ENCODE measurements at places on chromosomes 4 and X. TPM values are rescaled to one million over a fixed set of nuclear protein-coding genes. Genes with fewer than 3 reads are reported as not detected.

SRPK3 gene
- total RNA-seq: 0.51 TPM

DNA sequence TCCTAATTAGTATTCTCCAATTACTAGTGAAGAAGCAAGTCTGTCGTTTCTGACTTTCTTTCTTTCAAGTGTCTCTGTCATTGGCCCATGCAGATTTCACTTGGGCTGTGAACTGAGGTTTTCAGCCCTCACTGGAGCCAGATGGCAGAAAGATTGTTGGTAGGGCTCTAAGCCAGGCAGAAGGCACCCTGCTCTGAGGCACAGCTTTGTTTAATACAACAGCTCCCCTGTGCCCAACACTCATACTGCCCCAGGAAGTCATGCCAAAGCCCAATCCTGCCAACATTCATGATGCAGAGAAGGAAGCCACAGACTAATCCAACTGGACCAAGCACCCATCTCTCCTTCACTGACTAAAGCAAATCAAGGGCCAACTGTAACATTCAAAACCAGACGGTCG is 117.1 kb upstream of the FRG1 start:
- H3K36me3 ChIP-seq: no peaks in the 10 kb centered on the region
- no peak overlapping the region for H3K4me3 ChIP-seq
- no peak for DNase-seq
- no peaks in the 10 kb centered on the region for H3K4me1 ChIP-seq
- H3K27ac ChIP-seq: no peak overlapping the region

DNA sequence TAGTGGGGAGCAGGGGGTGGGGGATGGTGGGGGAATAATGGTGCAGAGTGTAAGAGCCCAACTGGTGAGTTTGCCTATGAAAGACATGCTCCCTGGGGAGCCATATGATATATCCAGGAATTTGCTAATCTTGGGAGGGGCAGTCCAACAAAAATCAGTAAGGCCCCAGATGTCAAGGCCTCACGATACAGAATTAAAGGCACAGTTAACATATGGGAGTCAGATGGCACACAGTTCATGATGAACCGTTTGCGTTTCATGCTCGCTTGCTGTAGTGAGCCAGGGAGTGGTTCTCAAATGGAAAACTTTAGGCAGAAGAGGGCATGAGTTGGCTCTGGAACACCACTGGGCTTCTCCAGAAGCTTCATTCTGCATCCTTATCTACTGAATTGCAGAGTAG is 33.9 kb upstream of the VCX2 start:
- no peak for DNase-seq
- H3K4me3 ChIP-seq: no peak overlapping the region
- no peaks in the 10 kb centered on the region for H3K27me3 ChIP-seq
- H3K4me1 ChIP-seq: no peaks in the 10 kb centered on the region
- H3K27ac ChIP-seq: no peak overlapping the region

DNA sequence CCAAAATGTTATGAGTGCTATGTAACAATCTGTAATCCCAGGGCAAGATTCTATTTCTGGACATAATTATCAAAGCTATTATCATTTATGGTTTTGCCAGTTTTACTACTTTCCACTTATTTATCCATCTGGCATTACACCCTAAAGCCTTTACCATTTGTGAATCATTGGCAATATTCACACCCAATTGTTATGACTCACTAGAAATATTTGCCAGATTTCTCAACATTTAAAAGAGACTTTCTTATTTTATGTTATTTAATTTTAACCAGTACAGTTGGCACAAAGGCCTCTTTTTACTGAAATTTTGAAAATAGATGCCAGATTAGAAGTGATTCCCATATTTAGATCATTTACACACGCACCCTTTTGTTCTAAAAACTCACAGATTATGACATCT is 242.7 kb upstream of the WDFY3 start:
- no peak overlapping the region for H3K27ac ChIP-seq
- H3K27me3 ChIP-seq: peaks cover 2% of the 10 kb centered on the region
- no peak overlapping the region for H3K4me3 ChIP-seq
- DNase-seq: no peak
- H3K4me1 ChIP-seq: no peaks in the 10 kb centered on the region
- H3K36me3 ChIP-seq: no peaks in the 10 kb centered on the region

- H3K4me3 ChIP-seq: no peak overlapping the region
- H3K4me1 ChIP-seq: peaks cover 14% of the 10 kb centered on the region
- no peaks in the 10 kb centered on the region for H3K27me3 ChIP-seq
- H3K36me3 ChIP-seq: no peaks in the 10 kb centered on the region
- H3K27ac ChIP-seq: no peak overlapping the region
Measured at GRCh38 chr4:146458594-146458993, 63.1 kb downstream of the SLC10A7 start.

GRCh38 chr4:102823897-102824296 is 3.5 kb downstream of the UBE2D3 start:
- peaks cover 58% of the 10 kb centered on the region for H3K4me1 ChIP-seq
- DNase-seq: no peak
- H3K4me3 ChIP-seq: no peak overlapping the region
- no peak overlapping the region for H3K27ac ChIP-seq
- peaks cover 28% of the 10 kb centered on the region for H3K36me3 ChIP-seq
